Activated CD8-positive, alpha-beta memory T cell treated with anti-CD3 and anti-CD28 coated beads for 36 hours (primary cell): ENCODE measurements at places on chromosomes 6 and 20. TPM values are rescaled to one million over a fixed set of nuclear protein-coding genes. Genes with fewer than 3 reads are reported as not detected.

Gene SENP6
- 73.6 TPM for total RNA-seq

Gene POM121L2
- not detected for total RNA-seq

Gene CD83
- total RNA-seq = 45.6 TPM

Gene THBD
- not detected for total RNA-seq

Gene NCR2
- total RNA-seq = not detected

Gene RAB23
- total RNA-seq = 4.0 TPM

Gene SOBP
- total RNA-seq = 1.0 TPM
